Mesothelial cell of epicardium (in vitro differentiated cells): ENCODE measurements at places on chromosomes 2 and 18. TPM values are rescaled to one million over a fixed set of nuclear protein-coding genes. Genes with fewer than 3 reads are reported as not detected.

Gene FEV
- 0.16 to 0.29 TPM (median 0.22 TPM) in 3 replicates for total RNA-seq

Gene PJVK
- total RNA-seq, result 12.1 to 13.8 TPM (median 12.2 TPM) in 3 replicates

Gene PAX3
- total RNA-seq, result 0.25 to 0.41 TPM in 2 of 3 replicates, not detected in the other

Gene CFAP53
- total RNA-seq, result 0.44 to 0.70 TPM (median 0.65 TPM) in 3 replicates
